ENCODE measurements at places on chromosomes 12 and 14.

DNA sequence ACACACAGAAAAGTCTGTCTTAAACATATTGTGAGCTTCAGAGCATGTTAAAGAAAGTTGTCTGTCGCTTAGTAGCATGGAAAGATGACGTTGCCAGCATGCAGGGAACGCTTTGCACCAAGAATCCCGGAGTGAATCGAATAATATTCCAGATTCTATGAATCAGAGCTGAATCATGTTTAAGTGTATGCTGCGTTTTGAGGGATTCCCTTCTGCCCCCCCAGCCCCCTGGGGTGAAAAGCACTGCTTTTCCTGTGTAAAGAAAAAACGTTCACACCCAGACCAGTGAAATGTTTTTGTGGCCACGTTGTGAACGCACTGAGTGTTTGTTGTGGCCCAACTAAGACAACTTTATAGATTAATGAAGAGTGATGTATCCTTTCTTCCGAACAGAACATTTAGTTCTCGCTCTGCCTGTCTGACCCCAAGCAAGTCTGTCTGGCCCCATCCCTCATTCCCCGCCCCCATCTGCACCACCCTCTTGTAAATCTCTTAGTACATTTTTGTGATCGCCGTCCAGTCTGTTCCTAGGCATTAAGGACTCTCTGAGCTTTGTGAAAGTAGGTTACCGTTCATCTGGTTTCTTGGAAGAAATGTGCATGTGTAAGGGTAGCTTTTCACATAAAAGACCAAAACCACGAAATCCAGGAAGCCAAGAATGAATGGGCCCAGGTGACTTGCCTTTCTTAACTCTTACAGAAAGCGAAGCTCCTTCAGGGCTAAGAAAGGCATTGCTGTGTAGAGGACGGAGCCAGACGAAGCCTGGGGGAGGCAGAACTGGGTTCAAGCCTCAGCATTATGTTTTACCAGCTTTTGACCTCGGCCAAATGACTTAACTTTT is 103.0 kb downstream of the SAMD4A start:
- DNase-seq, result peak; percentile 47

GRCh38 chr14:95038521-95039250 is 118.6 kb downstream of the DICER1 start:
- no peak for DNase-seq

GRCh38 chr12:9335867-9336266 is 127.7 kb upstream of the PZP start:
- no peak for DNase-seq

GRCh38 chr12:44616402-44616801 is 259.7 kb downstream of the NELL2 start:
- DNase-seq, result no peak
